ENCODE measurements at places on chromosomes 6 and 20.
A peak's percentile ranks its signal among the peaks of the same experiment; 100 is the strongest.

DNA sequence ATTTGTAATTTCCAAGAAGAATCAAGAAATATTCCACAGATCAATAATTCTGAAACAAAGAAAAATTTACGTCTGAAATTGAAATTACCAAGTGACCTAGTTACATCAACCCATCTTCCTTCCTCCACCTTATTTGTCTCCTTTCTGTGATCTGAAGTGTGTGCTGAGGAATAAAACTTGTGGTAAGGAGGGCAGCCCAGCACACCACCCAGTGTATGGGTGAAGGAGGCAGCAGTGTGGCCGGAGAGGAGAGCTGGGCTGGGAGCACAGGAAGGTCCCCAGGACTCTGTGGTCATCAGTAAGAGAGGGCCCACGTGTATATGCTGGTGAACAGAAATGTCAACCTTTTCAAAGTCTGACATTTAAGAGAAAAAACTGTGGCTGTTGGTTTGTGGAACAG is 11.3 kb upstream of the CCR6 start:
- H3K27ac ChIP-seq: no peak overlapping the region
- peak overlapping the region; percentile 58 for H3K4me3 ChIP-seq
- peaks cover 17% of the 10 kb centered on the region for H3K4me1 ChIP-seq

GRCh38 chr6:144268794-144269349 is 16.3 kb upstream of the UTRN start:
- H3K4me3 ChIP-seq: no peak overlapping the region
- H3K36me3 ChIP-seq: no peaks in the 10 kb centered on the region
- H3K27ac ChIP-seq: no peak overlapping the region
- no peaks in the 10 kb centered on the region for H3K4me1 ChIP-seq
- no peak for DNase-seq

DNA sequence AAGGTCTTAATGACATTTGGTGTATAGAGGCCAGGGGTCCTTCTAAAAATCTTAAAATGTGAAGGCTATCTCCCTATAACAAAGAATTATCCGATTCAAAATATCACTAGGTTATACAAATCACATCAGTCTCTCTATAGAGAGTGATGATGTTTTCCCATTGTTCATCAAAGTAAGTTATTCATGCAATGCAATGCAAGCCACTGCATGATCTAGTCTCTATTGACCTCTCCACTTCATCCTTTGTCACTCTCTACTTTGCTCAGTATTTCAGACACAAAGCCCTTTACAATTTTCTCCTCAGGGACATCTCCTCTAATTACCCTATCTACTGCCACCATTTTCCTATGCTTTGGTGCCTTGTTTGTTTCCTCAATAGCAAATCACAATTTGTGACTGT is 628.0 kb downstream of the HTR1B start:
- H3K27ac ChIP-seq: no peak overlapping the region
- H3K4me3 ChIP-seq: no peak overlapping the region
- H3K36me3 ChIP-seq: no peaks in the 10 kb centered on the region
- no peaks in the 10 kb centered on the region for H3K4me1 ChIP-seq
- no peaks in the 10 kb centered on the region for H3K27me3 ChIP-seq
- no peak for DNase-seq

DNA sequence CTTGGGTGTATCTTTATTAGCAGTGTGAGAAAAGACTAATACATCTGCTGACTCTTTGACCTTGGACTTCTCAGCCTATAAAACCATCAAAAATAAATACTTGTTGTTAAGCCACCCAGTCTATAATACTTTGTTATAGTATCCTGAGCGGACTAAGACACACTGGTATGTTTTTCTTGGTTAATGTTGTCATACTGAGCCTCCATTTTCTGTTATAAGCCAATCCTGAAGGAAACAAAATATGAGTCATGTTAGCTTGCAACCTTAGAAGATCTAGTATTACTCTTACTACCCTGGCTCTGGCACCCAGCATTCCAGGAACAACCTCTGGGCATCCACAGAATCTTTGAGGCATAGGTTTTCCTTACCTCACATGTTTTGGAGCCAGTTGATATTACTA is 307.2 kb downstream of the FRK start:
- H3K4me1 ChIP-seq: no peaks in the 10 kb centered on the region
- no peaks in the 10 kb centered on the region for H3K36me3 ChIP-seq
- no peak overlapping the region for H3K27ac ChIP-seq
- DNase-seq: no peak

- H3K4me1 ChIP-seq: peaks cover 90% of the 10 kb centered on the region
- no peaks in the 10 kb centered on the region for H3K27me3 ChIP-seq
- peak overlapping the region; percentile 98 for H3K27ac ChIP-seq
- H3K4me3 ChIP-seq: peak overlapping the region; percentile 74
- H3K36me3 ChIP-seq: peaks cover 35% of the 10 kb centered on the region
- DNase-seq: peak; percentile 82
Measured at GRCh38 chr6:36120979-36121786, 9.1 kb upstream of the MAPK13 start.

DNA sequence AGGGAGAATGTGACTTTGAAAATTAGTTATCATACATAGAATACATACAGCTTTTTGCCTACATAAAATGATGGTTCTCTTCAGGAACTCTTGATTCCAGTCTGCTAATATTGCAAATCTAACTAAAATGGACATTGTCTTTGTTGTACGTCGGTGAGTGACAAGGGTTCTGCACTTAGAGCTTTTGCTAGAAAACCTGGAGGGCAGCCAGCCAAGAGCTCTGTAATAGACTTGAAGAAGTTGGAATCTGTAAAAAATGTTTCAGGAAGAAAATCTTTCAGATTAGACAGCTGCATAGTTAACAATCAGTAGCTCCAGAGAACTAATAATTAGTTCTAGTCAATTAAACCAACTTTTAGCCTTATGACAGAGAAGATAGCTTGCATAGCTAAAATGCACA is 138.3 kb downstream of the FLRT3 start:
- H3K4me3 ChIP-seq: no peak overlapping the region
- H3K4me1 ChIP-seq: no peaks in the 10 kb centered on the region
- H3K27ac ChIP-seq: no peak overlapping the region
- H3K27me3 ChIP-seq: no peaks in the 10 kb centered on the region
- no peak for DNase-seq
- no peaks in the 10 kb centered on the region for H3K36me3 ChIP-seq

DNA sequence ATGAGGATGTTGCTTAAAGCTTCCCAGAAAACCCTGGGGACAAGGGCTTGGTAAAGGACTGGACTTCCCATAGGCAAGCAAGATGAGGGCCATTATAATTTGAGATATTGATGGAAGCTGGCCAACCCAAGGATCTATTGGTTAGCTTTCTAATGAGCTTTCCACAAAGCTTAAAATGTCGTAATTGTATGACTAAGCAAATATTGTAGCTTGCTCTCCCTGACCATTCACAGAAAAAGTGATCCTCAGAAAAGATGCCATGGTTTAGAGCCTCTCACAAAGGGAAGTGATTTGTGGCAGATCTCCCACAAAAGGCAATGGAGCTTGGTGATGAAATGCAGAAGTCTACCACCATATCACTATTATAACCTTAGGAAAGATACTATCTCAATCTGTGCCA is 13.6 kb downstream of the IL17F start:
- peaks cover 27% of the 10 kb centered on the region for H3K4me1 ChIP-seq
- no peaks in the 10 kb centered on the region for H3K36me3 ChIP-seq
- no peak overlapping the region for H3K27ac ChIP-seq
- DNase-seq: no peak
- H3K4me3 ChIP-seq: no peak overlapping the region

GRCh38 chr6:143513410-143513809 is 1.9 kb upstream of the FUCA2 start:
- H3K4me3 ChIP-seq: peak overlapping the region; percentile 33
- peaks cover 10% of the 10 kb centered on the region for H3K36me3 ChIP-seq
- H3K27me3 ChIP-seq: no peaks in the 10 kb centered on the region
- peak overlapping the region; percentile 30 for H3K27ac ChIP-seq

DNA sequence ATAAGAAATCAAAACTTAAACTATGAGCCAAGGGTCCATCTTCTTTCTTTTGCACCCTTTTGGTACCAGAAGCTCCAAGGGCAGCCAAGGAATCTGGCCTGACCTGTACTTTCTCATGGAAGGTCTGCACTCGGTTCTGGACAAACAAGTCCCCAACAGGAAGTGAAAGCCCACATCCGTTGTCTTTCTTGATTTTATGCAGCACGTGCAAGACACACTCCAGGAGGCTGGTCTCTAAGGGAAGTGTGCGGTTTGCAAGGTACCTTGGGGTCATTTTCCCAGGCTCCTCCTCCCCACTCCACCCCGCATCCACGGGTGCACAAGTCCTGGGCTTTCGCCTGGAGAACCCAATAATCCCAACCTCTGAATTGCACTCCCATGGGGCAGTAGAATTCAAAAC is 101.9 kb downstream of the NFATC2 start:
- peak overlapping the region; percentile 49 for H3K27ac ChIP-seq
- H3K27me3 ChIP-seq: no peaks in the 10 kb centered on the region
- DNase-seq: no peak
- peaks cover 53% of the 10 kb centered on the region for H3K4me1 ChIP-seq
- H3K36me3 ChIP-seq: peaks cover 72% of the 10 kb centered on the region

DNA sequence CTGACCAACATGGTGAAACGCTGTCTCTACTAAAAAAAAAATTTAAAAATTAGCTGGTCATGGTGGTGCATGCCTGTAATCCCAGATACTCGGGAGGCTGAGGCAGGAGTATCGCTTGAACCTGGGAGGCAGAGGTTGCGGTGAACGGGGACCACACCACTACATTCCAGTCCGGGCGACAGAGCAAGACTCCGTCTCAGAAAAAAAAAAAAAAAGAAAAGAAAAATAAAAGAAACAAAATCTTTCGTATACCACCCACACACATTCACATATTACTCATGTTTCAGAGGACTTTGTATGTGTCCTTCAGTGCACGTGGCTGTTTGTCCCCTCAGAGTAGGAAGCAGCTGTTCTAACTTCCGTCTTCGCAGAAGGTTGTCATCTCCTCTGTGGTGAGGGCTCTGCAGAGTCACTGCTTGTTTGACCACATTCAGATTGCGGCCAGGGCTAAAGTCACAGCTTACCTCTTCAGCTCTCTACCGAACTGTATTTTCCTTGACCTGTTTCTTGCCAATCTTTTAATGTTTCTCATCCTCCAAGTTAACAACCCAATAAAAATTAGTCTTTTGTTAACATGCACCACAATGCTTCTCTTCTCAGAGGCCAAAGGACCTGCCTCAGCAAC is 36.6 kb upstream of the HIVEP1 start:
- H3K36me3 ChIP-seq: peaks cover 2% of the 10 kb centered on the region
- H3K27me3 ChIP-seq: no peaks in the 10 kb centered on the region

DNA sequence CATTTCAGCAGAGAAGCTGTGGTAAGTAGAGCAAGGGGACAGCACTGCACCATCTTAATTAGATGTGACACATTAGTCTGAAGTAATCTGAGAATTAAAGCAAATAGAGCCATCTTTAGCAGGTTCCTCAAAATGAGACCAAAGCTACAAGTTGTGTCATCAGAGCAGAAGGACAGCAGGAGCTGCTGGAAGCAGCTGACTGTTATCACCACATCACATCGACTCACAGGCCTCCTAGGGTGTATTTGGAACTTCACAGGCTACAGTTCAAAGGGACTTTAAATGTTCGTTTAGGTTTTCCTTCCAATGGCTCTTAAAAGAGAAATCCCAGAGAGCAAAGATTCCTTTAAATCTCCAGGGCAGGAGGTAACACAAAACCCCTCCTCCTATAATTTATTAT is 69.5 kb downstream of the LCA5 start:
- DNase-seq: no peak
- no peak overlapping the region for H3K4me3 ChIP-seq

GRCh38 chr6:108008363-108008762 is 50.4 kb upstream of the SEC63 start:
- no peaks in the 10 kb centered on the region for H3K4me1 ChIP-seq
- no peaks in the 10 kb centered on the region for H3K27me3 ChIP-seq
- H3K36me3 ChIP-seq: peaks cover 2% of the 10 kb centered on the region
- no peak for DNase-seq

DNA sequence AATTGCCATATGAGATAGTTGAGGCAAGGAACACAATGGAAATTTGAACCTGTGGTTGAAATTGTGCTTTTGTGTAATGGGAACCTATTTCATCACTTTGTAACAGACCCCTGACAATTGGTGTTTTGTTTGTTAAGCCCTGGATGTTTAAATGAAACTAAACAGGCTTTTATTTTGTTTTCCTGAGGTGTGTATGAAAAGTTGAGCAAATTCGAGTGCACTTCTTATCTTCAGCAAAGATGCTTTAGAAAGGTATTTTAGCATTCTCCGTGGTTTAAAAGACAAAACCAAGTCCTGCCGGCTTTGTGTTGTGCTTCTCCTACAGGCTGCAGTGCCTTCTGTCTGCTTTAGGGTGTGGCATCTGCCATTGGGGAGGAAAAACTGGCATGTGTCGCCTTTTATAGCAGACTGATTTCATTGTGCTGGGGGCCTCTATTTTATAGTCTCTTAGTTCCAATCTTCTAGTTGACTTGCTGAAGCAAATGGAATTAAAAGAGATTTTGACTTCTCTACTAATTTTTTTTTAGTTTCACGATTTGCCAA is 2.2 kb upstream of the ARID1B start:
- peak overlapping the region; percentile 12 for H3K27ac ChIP-seq
- H3K27me3 ChIP-seq: no peaks in the 10 kb centered on the region
- peaks cover 20% of the 10 kb centered on the region for H3K4me1 ChIP-seq
- no peak for DNase-seq

DNA sequence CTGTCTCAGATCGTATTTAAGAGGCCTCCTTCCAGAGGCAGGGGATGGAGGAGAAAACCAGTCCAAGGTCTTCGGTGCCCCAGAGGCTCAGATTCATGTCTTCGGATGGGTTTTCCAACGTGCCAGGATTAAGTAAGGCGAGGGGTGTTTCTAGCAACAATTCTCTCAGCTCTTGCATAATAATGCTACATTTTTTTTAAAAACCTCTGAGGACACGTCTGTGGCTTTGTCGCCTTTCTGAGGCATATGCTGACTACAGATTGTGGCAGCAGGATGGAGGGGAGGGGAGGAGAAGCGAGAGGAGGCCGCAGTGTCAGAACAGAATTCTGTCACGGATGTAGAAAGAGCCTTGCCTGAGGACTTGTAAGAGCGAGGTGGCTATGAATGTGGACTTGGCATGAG is 17.7 kb upstream of the CCDC167 start:
- peaks cover 6% of the 10 kb centered on the region for H3K36me3 ChIP-seq
- H3K4me3 ChIP-seq: peak overlapping the region; percentile 83
- H3K27me3 ChIP-seq: no peaks in the 10 kb centered on the region
- H3K4me1 ChIP-seq: peaks cover 83% of the 10 kb centered on the region

- H3K27me3 ChIP-seq: no peaks in the 10 kb centered on the region
- no peaks in the 10 kb centered on the region for H3K36me3 ChIP-seq
- no peak overlapping the region for H3K27ac ChIP-seq
Measured at GRCh38 chr6:8225113-8225512, 122.8 kb upstream of the EEF1E1 start.

DNA sequence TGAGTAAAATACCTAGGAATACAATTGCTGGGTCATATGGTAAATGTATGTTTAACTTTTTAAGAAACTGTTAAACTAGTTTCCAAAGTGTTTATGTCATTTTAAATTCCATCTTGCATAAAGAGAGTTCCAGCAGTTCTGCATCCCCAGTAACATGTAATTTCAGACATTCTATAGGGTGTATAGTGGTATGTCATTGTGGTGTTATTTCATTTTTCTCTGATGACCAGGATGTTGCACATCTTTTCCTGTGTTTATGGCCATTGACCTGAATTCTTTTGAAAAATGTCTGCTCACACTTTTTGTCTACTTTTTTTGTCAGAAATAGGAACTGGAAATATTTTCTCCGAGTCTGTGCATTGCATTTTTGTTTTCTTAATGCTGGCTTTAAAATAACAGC is 128.9 kb downstream of the TMEM200A start:
- H3K27ac ChIP-seq: no peak overlapping the region
- H3K27me3 ChIP-seq: no peaks in the 10 kb centered on the region
- no peak overlapping the region for H3K4me3 ChIP-seq
- H3K36me3 ChIP-seq: peaks cover 21% of the 10 kb centered on the region
- no peak for DNase-seq

- peaks cover 29% of the 10 kb centered on the region for H3K4me1 ChIP-seq
- peaks cover 34% of the 10 kb centered on the region for H3K36me3 ChIP-seq
- no peaks in the 10 kb centered on the region for H3K27me3 ChIP-seq
- peak; percentile 65 for DNase-seq
- peak overlapping the region; percentile 100 for H3K27ac ChIP-seq
- H3K4me3 ChIP-seq: peak overlapping the region; percentile 84
Measured at GRCh38 chr6:26250698-26251044, 114.3 kb upstream of the BTN3A2 start.
